ENCODE measurements at places on chromosomes 11 and 22.
A peak's percentile ranks its signal among the peaks of the same experiment; 100 is the strongest.

DNA sequence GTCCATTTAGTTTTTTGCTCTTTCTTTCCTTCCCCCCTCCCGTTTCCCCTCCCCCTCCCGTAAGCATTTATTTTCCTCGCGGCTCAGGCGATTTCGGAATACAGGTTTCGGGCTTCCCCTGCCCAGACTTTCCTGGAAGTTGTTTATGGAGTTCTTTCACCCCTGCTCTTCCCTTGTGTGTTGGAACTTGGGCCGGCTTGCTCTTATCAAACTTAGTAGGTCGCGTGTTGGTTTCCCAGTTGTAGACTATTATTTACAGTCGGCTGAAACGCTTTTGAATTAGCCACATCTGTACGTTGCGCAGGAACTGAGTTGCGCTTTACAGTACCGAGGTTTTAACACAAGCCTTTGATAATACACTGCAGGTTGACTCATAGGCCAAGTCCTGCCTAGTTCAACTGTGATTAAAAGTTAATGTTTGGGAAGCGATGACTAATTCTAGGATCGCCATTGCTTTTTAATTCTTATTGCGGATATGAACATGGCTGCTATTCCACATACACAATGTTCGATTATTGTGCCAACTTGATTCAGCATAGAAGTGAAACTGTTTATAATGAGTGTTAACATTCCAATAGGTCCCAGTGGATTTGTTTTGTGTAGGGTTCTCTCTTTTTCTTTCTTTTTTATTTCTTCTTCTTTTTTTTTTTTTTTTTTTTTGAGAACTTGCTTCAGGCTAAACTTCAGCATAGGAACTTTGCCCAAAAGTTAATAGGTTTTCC lies 1.7 kb downstream of the YAP1 start:
- DNase-seq, result no peak

- DNase-seq, result no peak
Measured at GRCh38 chr11:86047275-86047991, 21.5 kb downstream of the PICALM start.

DNA sequence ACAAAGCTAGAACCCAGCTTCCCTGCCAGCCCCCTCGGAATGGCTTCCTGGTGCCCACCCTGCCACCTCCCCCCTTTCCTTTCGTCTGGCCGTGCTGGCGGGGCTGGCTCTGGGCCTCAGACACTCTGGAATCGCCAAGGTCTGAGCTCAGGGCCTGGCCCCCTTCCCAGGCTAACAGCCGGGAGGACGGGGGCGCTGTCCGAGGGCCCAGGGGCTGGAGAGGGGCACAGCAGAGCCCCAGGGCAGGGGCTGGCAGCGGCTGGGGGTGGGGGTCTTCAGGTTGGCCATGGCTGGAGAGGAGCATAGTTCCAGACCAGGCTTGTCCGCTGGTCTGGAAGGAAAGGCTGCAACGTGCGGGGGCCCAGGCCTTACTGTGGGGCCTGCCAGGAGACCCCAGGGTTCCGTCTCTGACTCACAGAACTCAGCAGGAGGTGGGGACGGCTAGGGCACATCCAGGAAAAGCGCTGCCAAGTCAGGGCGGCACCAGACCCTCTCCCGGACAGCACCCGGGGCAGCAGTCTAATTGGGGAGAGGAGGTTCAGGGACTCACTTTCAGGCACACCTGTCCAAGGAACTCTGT lies 861 bp upstream of the LTBP3 start:
- DNase-seq, result peak; percentile 41

GRCh38 chr22:38424525-38425080 lies 30.4 kb downstream of the KCNJ4 start:
- no peak for DNase-seq

- no peak for DNase-seq
Measured at GRCh38 chr11:20259506-20259905, 99.2 kb upstream of the DBX1 start.

DNA sequence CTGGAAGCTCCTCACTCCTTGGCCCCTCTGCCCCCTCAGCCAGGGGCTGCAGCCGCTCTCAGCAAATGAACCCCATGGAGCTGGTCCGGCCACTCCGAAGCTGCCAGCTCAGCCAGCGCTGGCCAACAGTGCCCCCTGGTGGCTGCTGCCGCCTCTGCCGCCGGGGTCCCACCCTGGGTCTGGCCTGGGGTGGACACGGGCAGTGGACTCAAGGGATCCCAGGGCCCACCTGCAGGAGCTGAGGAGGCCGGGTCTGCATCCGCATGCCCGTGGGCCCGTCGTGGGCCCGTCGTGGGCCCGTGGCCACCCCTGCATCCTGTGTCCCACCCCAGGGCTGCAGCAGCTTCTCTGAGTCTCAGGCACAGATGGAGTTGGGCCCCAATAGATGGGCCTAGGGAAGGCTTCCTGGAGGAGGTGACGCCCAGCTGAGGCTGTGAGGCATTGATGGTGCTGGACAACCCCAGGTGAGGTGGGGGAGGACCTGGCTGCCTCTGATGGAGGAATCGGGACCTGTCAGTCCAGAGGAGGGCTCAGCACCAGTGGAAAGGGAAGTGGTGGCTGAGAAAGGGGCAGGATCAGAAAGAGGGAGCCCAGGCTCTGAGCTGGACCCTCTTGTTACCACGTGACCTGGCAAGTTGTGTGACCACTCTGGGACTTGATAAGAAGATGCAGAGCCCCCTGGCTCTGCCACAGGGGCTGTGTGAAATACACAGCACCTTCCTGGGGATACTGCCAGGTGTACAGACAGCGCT lies 522.3 kb downstream of the BRD1 start:
- DNase-seq, result no peak

GRCh38 chr11:13205486-13205885 lies 72.1 kb upstream of the BMAL1 start:
- no peak for DNase-seq

- DNase-seq, result no peak
Measured at GRCh38 chr11:58654908-58655296, 32.4 kb downstream of the CNTF start.

GRCh38 chr11:31940371-31941037 lies 129.4 kb upstream of the PAX6 start:
- DNase-seq, result no peak

DNA sequence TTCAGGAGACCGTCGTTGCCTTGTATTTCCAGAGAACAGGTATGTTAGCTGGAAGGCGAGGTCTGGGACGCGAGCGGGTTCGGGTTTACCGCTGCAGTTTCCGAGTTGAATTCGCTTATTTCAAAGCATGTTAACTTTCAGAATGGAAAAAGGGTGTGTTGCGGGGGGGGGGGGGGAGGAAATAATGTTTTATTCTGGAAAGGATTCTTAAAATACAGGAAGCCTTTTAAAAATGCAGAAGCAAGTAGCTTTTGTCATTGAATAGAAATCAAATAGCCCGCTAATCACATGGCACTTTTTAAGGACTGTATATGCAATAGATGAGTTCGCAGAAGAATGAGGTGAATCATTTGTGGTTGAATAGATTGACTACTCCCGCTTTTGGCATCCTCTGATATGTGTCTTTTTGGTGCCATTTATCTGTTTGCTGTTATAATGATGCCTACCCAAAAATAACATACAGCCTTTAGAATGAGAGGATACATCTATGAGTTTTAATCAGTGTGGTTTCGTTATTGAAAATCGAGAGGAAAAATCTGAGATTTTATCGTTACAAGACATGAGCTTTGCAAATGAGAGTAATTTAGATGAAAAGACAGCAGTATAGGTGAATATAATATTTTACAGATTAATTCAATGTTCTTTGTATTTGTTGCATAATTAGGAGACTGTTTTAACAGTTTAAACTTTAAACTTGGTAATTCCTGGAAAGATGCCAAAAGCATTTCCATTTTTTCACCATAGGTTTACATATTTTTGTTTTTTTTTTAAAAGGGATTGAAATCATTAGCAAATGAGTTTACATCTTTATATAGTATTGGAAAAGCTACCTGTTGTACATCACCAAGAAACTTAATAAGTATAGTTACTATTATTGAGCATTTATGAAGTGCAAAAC lies 1.7 kb downstream of the PDE3B start:
- no peak for DNase-seq

- DNase-seq, result no peak
Measured at GRCh38 chr11:27228906-27229290, 134.1 kb downstream of the CCDC34 start.

- DNase-seq, result no peak
Measured at GRCh38 chr11:130571947-130572584, 123.6 kb downstream of the ADAMTS15 start.

All from NCI-H1092 (cell line).